ENCODE measurements at places on chromosomes 1 and 21. TPM values are rescaled to one million over a fixed set of nuclear protein-coding genes. Genes with fewer than 3 reads are reported as not detected.

Gene RGS8
- total RNA-seq = not detected

Gene ATP1A4
- total RNA-seq = not detected

Gene CLCA1
- not detected for total RNA-seq

Gene VWA5B1
- not detected for total RNA-seq
